ENCODE measurements at places on chromosomes 5 and 9.
A peak's percentile ranks its signal among the peaks of the same experiment; 100 is the strongest.

DNA sequence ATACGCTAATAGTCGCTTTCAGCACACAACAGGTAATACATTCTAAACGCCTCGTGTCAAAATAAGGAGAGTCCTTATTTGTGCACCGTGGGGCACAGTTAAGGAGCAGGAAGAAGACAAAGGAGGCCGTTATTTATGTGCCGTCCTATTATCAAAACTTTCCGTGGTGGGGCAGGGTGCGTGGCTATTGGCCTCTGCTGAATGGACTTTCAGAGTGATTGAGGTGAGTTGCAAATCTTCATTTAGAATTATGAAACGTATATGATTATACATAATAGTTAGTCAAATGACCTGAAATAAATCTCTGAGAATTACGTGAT is 833 bp downstream of the C5orf24 start:
- DNase-seq = no peak

DNA sequence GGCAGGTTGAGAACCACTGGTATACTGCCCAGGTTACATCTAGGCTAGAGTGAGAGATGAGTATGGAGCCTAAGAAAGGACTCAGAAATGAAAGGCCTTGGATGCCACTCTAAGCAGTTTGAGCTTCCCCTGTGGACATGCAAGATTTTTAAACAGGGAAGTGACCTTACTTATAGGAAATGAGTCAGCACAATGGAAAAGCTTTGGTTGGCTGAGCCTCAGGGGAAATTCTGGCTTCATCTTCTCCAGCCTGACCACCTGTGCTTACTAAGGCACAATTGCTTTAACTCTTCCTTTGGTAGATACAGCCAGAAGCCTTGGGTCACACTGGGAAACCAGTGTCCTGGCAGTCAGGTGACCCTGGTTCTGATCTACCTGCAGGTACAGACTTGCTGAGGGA is 380.2 kb upstream of the ZNF462 start:
- DNase-seq = no peak

DNA sequence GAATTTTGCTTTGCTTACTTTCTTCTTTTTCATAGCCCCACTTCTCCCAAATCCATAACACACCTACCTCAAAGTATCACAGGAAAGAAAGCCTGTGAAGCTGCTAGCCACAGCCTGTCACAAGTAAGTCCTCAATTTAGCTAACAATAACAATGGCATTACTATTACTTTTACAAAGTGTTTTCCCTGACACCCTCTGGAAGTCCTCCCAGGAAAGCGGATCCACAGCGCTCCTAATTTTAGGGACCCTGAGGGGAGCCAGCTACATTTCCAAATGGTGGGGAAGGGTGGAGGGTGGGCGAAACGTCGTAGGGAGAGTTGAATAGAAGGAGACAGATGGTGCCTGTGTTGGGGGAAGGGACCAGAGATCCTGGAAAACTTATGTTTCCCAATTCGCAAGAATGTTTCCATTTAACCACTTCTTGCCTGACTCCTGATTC is 523 bp upstream of the WWC1 start:
- DNase-seq = no peak

GRCh38 chr9:114425126-114425525 is 37.3 kb upstream of the AKNA start:
- no peak for DNase-seq

GRCh38 chr5:73668486-73669111 is 42.6 kb downstream of the ARHGEF28 start:
- no peak for DNase-seq

DNA sequence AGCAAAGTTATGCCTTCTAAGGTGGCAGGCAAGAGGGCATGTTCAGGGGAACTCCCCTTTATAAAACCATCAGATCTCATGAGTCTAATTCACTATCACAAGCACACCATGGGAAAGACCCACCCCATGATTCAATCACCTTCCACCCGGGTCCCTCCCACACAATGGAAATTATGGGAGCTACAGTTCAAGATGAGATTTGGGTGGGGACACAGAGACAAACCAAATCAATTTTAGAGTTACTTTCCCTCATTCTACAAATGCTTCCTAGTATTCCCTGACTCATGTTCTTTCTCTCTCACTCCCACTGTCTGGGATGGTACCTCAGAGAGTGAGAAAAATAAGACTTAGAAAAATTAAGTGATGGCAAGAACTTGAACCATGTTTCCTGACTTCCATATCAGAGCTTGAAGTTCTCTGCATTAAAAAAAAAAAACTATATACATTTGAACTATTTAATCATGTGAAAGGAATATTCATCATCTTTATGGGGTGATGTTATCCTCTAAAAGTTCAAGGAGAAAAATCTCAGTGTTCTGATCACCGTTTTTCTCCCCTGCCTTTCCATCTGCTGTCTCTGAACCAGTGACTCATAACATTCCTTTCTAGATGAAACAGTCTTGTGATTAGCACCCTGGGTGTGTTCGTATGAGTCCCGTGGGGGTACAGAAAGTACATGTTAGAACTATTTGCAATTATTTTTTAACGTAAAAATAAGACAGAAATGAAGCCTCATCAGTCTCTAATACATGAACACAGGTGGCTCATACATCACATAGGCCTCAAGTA is 282.9 kb downstream of the SLF1 start:
- no peak for DNase-seq

GRCh38 chr9:114370968-114371320 is 16.8 kb downstream of the AKNA start:
- no peak for DNase-seq

DNA sequence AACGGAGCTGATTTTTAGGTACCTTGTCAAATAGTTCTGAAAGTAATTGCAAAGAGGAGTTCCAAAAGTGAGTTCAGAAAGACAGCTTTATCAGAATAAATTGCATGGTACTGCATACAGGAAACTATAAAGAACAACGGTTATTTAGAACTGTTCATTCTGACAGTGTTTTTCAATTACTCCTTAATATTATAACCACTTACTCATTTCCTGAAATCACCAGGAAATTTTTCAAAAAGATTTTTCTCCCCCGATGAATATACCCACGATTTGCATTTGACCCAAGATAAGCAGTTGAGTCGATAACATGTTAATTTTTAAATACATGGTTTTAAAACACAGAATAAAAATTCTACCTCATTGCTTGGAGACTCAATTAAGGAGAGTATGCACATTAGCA is 9.4 kb downstream of the DOCK8 start:
- no peak for DNase-seq

DNA sequence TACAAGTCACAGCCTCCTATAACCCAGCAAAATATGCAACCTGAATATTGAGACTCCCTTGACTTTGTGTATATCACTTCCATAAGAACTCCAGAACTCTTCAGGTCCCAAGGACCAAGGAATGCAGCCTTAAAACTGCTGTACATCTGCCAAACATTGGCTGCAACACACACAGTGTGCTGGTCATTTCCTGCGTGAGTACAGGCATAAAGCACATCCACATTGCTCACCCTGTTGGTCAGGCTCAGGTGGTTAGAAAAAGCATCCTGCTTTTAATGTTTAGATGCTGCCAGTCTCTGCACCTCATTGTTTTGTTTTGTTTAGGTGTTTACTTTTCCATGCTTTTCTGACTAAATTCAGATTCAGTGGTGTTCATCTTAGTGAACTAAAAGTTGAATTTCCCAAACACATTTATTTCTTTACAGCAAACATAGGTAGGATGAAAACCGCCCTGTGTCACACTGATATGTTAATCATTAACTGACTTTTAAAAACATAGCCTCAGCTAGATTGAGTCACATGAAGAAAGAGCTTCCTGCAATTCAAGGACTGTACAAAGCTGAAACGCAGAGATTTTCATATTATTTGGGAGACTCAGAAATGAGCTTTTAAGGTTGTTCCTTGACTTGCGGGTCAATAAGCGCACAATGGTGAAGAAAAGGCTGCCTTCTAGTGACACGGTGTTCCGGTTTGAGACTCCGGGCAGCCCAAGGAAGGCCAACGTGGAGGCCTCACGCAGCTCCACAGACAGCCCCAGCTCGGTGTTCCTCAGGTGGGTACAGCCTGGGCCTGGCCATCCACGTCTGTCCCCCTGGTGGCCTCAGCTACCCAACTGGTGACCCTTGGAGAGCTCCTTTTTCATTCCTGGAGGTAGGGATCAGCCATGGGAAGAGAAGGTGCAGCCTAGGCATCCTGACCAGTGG is 52.2 kb upstream of the GRAMD2B start:
- peak; percentile 21 for DNase-seq

GRCh38 chr5:97854871-97855762 is 672.1 kb upstream of the RIOK2 start:
- no peak for DNase-seq

GRCh38 chr5:165881259-165881658 is 2375.8 kb downstream of the MAT2B start:
- no peak for DNase-seq

DNA sequence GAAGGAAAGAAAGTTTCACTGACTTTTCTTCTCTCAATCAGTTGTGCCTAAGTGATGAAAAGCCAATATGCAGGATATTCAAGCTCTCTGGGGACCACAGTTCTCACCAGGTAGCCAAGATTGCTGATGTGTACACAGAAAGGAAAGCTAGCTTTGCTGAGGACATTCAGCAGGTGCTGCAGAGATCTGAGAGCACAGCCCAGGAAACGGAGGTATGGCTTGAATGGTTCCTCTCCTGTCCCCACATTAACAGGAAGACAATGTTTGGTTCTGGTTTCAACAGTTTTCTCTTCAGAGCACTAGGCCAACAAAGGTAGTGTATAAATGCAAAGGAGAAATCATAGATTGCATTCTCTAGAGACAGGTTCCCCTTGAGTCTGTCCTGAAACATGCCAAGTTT is 69.6 kb downstream of the PTPDC1 start:
- no peak for DNase-seq

Data from A549 (cell line).